ENCODE measurements at places on chromosomes 2 and 18.
A peak's percentile ranks its signal among the peaks of the same experiment; 100 is the strongest.

GRCh38 chr2:219002395-219003266 is 9.4 kb upstream of the CRYBA2 start:
- peak; percentile 93 for DNase-seq

DNA sequence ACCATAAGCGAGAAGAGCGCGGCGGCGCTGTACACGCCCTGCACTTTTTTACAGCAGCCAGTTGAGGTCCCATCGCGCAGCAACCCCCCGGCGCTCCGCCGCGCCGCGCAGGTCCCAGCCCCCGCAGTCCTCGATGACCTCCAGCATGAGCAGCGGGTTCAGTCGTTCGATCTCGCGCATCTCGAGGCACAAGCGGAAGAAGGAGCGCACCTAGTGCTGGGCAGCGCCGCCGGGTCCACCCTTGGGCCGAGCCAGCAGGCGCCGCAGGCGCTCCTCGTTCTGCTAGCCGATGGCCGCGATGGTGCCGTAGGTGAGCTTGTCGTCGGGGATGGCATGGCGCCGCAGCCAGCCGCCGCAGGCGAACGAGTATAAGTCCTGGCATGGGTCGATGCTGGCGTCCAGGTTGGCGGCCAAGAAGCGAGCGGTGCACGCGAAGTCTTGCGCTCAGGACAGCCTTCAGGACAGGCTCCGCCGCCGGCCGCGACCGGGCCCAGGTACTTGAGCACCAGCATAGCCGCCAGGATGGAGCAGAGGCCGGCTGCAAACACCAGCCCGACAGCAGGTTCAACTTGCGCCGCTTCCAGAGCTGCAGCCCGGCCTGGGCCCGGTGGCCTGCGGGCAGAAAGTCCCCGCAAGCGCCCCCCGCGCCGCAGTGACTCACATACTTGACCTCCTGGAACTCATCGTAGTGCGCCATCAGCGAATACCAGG is 8.3 kb downstream of the ALPP start:
- no peak for DNase-seq

- DNase-seq = no peak
Measured at GRCh38 chr2:8581601-8582041, 100.2 kb upstream of the ID2 start.

- DNase-seq = no peak
Measured at GRCh38 chr2:15674637-15675455, 83.2 kb downstream of the DDX1 start.

DNA sequence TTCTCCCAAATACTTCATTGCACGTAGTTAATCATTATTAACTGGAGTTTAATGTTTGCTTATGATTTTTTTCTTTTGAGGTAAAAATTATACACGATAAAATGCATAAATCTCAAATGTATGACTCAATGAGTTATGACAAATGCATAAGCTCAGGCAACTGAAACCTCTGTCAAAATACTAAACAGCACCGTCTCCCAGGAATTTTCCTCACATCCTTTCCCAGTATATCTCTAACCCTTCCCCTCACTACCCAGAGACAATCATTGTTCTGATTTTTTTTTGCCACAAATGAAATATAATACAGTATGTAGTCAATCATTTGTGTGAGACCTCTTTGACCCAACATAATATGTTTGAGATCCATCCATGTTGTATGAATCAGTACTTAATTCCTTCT is 606.5 kb downstream of the CPS1 start:
- no peak for DNase-seq

GRCh38 chr2:235478609-235479008 is 15.2 kb upstream of the AGAP1 start:
- no peak for DNase-seq

DNA sequence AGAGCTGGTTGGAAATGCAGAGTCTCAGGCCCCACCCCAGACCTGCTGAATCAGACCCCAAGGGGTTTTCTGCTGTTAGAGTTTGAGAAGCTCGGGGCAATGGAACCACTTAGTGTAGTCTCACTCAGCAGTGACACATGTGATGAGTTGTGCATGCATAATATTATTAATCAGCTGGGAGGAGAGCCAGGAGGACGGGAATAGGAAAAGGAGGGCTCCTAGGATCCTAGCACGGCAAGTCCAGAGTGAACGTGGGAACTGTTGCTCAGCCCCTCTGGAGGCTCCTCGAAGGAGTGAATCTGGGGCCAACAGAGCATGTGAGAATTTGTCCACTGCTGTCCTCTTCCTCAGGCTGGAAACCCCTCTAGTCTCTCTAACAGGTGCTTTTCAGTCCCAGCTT is 87.1 kb downstream of the HS1BP3 start:
- no peak for DNase-seq

- DNase-seq = no peak
Measured at GRCh38 chr18:68848242-68848641, 50.4 kb downstream of the CCDC102B start.

GRCh38 chr2:119821266-119821665 is 61.5 kb downstream of the PTPN4 start:
- no peak for DNase-seq

DNA sequence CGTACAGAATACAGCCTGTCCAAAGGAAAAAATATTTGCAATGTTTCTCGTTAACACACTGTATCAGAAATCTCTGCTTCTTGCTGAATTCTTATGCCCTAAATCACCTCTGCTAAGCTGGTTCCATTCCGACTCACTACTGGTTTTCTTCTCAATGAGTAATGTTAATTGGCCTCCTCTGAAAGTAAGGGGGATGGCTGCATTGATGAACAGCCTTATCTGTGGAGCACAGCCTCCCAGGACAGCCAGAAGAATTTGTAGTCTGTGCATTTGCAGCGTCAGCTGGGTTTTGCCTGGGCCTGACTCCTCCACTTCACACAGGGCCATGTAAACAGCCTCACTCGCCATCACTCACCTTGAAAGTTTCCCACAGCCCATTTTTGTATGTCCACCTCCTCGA is 127.7 kb downstream of the RNF152 start:
- no peak for DNase-seq

DNA sequence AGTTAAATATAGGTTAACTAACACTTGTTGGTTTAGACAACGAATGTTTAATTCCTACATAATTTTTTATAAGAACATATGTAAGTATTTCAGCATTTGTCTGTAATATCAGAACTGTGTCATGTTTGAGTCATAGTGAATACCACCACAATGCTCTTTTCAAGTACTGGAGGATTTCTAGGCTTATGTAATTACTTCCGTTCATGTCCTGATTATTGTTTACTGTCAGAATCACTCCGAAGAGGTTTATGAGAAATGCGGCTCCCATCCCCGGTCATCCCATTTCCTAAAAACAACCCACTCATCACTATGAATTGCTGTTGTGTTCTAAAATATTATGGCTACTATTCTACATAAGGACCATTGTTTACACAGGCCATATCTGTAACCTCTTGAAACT is 45.1 kb downstream of the CDH19 start:
- no peak for DNase-seq

GRCh38 chr2:237403024-237403882 is 10.7 kb downstream of the COL6A3 start:
- no peak for DNase-seq

DNA sequence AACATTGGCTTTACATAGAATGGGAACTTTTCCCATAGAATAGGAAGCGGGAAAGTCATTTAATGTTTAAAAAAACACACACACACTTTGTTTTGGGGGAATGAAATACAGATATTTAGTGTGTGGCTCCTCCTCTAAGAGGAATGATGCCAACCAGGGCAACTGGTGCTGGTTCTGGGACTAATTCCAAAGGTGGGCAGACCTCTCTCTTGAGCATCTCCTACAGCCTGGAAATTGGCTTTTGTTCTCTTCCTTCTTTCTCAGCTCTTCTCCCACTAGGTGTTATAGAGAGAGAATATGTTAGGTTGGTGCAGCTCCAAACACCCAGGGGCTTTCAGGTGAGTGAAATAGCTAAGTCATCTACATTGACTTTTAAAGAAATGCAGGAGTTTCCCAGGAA is 190.1 kb downstream of the RAD51AP2 start:
- DNase-seq = no peak

DNA sequence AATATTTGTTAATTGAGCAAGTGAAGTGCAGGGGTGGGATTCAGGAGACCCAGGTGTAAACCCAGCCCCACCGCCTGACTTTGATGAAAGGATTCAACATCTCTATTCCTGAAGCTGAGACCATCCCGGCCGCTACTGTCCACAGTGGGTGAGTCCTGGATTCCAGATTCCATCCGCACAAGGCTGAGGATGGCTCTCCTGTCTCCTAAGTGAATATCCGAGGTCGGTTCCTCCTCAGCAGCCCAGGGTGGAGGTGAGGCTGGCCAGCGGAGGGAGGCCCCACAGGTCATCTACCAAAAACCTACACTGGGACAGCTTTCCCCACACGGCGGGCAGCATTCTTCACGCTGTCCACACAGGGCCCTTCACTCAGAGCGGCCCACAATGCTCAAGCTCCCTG is 57.6 kb downstream of the ACKR3 start:
- DNase-seq = no peak

GRCh38 chr2:99692785-99693184 is 203.0 kb upstream of the REV1 start:
- no peak for DNase-seq

DNA sequence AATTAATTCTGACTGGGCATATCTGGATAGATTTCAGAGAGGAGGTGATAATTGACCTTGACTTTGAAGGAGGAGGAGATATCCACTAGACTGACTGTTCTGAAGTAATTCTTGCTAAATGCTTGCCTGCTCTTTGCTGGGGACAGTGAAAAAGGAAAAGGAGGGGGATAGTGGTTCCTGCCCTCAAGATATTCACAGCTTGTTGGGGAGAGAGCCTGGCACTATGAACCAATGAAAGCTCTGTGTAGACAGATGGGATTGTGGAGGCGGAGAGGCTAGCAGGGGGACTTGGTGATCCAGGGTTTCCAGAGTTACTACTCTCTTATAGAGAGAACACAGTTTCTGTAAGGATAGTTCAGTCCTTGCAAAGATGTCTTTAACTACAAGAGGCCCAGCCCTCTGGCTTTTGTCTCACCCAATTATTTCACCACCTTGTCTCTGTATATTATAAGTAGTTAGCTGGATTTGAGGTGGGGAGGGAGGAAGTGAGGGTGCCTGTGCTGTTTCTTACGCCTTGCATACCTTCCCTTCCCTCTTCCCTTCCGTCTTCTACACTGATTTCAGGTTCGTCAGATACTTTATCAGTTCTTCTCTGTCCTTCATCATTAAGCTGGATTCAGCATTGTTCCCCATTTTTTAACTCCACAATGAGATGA is 190.4 kb downstream of the PRKCE start:
- DNase-seq = no peak

DNA sequence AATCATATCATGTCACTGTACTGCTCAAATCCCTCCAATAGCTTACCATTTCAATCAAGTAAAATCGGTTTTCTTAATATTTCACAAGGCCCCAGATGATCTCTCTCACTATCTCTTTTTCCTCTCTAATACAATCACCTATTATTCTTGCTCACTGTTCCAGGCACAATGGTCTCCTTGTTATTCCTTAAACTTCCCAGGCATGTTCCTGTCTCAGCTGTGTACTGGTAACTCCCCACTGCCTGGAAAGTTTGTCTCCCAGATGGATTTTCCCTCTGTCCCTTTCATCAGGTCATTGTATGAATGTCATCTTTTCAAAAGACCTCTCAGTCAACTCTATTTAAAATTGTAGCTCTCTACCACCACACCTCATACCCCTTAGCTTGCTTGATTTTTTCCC is 30.7 kb upstream of the FANCL start:
- DNase-seq = no peak

DNA sequence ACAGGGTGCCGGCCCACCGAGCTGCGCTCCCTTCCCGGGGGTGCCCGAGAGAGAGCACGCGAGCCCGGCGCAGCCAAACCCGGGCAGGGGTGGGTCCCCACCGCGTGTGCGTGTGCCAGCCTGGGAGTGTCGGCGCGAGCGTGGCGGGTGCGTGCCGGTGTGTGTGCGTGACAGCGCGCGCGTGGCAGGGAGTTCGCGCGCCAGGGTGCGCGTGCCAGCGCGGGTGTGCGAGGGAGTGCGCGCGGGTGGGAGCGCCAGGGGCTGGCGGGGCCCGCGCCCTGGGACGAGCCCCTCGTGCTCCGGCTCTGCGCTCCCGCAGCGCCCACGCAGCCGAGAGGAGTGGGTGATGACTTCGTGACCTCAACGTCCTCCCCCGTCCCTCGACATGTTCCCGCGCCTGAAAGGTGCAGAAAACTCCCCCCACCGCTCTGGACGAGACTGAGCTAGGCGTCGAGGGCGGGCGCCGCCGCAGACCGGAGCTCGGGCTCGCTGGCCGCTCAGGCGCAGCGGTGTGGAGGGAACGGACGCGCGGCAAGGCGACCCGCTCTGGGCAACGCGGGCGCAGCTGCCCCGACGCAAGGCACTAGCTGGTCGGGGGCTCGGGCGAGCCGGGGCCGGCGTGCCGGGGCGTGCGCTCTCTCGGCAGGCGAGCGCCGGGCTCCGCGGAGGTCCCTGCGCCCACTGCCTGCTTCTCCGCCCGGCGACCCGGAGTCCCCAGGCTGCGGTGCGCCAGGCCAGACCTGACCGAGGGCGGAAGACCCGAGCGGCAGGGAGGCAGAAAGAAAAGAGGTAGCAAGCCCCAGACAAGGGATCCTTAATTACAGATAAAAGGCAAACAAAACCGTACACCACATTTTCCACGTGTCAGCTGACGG is 582.8 kb downstream of the ZEB2 start:
- peak; percentile 48 for DNase-seq

GRCh38 chr2:150595803-150596470 is 108.5 kb upstream of the RND3 start:
- DNase-seq = no peak

DNA sequence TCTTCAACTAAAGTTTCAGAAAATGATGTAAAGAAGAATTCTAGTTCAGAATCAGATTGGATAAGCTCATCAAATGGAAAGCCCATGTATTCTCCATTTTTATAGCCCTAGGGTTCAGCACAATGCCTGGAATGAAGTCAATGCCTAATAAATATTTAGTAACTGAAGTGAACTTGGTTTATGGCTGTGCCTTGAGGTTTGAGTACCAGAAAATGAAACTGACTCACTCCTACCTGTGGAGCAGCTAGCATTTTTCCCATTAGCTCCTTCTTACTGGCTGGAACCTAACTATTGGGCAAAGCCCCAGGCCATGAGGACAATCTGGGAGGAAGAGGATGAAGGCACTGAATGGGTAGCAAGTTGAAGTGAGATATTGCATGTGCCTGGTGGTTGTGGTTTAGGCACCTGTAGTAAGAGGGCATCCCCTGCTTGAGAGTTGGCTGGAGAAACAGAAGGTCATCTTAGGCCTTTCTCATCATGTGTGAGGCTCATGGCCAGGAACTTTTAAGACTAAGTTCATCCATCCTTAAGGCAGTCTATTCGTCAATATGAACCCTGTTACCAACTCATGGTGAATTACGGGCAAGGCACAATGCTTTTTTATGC is 85.0 kb upstream of the LYPD1 start:
- DNase-seq = no peak

DNA sequence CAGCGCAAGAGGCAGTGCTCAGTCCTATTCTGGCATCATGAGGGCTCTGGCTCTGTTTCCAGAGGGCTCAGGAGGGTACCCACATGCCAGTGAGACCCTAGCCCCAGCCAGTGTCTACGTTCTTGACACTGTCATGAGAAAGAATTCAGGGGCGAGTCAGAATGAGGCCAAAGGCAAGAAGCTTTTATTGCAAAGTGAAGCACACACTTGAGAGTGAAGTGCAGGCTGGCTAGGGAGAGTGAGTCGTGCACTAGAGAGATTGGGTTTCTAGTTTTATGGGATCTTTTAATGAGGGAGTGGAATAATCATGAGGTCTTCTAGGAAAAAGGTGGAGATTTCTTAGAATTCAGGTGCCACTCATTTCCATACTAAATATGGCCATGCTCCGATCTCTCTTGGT is 164.1 kb downstream of the DCDC2C start:
- no peak for DNase-seq

- DNase-seq = no peak
Measured at GRCh38 chr2:152594022-152594766, 123.1 kb downstream of the PRPF40A start.

- DNase-seq = no peak
Measured at GRCh38 chr2:23706613-23707078, 220.3 kb downstream of the ATAD2B start.

All from HEK293T (cell line).